ENCODE measurements at places on chromosomes 12 and 14. TPM values are rescaled to one million over a fixed set of nuclear protein-coding genes. Genes with fewer than 3 reads are reported as not detected.

Gene PDE6H
- total RNA-seq, result not detected

Gene XRCC3
- total RNA-seq, result 11.4 TPM

Gene FGF6
- total RNA-seq, result not detected

Gene C12orf56
- total RNA-seq, result 1.8 TPM

Gene OGFOD2
- 10.1 TPM for total RNA-seq

Gene TRPV4
- total RNA-seq, result 0.32 TPM

Gene BEGAIN
- 0.88 TPM for total RNA-seq
